Pancreas (tissue), 10 donors: ENCODE measurements at places on chromosomes 5 and 9. TPM values are rescaled to one million over a fixed set of nuclear protein-coding genes. Genes with fewer than 3 reads are reported as not detected.

DNA sequence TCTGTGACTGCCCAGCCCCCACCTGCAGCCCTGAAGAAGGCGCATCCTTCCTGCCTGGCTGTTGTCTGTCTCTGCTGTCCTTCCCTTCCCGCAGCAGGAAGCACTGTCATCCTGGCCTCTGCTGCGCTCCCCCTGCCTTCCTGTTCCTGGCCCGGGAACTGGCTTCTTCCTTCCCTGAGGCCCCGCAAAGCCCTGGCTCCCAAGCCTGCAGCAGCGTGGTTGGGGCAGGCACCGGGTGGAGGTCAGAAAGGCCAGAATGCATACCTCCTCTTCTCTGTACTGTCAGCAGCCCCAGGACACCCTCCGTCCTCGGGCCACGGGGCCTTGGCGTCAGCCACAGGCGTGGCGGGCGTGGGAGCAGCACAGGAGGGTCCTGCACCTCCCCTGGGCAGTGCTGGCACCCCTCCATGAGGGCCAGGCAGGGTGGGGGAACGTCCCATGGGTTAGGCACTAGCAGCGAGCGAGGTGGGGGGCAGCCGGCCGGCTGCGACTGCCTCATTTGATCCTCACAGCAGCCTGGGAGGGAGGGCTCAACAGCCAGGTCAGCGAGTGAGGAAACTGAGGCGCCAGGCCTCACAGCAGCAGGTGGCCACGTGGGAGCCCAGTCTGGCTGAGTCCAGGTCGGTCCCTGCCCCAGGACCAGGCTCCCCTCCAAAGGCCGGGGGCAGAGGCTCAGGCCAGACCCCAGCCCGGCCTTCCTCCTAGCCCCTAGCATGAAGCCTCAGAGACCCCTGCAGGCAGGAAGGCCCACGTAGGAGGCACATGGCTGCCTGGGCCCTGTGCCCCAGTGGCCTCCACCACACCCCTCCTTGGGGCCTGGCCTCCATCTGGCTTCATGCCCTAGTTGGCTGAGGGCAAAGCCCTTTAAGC, 9.4 kb downstream of the FLT4 start:
- no peaks in the 10 kb centered on the region for H3K27me3 ChIP-seq
- H3K36me3 ChIP-seq, result no peaks in the 10 kb centered on the region
- no peak overlapping the region for H3K4me3 ChIP-seq
- H3K27ac ChIP-seq, result no peak overlapping the region
- no peak for DNase-seq

DNA sequence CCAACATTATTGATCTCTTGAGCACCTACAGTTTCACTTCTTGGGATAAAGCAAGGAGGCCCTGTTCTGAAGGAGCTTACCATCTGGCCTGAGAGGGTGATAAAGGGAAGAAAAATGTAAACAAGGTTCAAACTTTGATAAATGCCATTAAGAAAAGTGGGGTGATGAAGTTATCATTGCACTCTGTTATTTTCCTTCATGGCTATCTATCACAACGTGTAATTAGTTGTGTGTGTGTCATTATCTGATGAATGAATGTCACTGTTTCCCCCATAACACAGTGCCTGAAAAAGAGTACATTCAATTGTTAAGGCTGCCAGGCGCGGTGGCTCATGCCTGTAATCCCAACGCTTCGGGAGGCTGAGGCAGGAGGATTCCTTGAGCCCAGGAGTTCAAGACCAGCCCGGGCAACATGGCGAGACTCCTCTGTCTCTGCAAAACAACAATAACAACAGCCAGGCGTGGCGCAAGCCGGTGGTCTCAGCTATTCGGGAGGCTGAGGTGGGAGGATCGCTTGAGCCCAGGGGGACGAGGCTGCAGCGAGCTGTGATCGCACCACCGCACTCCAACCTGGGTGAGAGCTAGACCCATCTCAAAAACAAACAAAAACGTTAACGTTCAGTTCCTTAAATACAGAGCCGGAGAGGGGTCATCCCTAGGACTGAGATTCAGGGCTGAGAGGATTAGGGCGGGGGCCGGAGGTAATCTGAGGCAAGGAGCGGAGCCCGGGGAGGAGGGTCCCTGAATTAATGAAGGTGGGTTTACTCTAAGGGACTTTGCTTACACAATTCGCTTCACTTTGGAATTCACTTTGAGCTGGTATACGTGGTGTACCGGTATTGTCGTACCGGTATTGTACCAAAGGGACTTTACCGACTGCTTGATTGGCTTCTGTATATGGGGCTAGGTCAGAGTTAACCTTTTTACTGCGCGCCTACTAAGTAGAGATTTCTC, 917 bp downstream of the NHP2 start:
- no peaks in the 10 kb centered on the region for H3K27me3 ChIP-seq
- H3K4me1 ChIP-seq, result peaks cover 12% of the 10 kb centered on the region
- no peak overlapping the region for H3K27ac ChIP-seq
- H3K36me3 ChIP-seq, result no peaks in the 10 kb centered on the region

The PCDHA9 gene
- polyA plus RNA-seq, result not detected

The ZNF484 gene
- polyA plus RNA-seq, result 2.0 TPM

The C5orf52 gene
- not detected for polyA plus RNA-seq
